Foreskin melanocyte (primary cell): ENCODE measurements at places on chromosomes 2 and 18.
A peak's percentile ranks its signal among the peaks of the same experiment; 100 is the strongest.

DNA sequence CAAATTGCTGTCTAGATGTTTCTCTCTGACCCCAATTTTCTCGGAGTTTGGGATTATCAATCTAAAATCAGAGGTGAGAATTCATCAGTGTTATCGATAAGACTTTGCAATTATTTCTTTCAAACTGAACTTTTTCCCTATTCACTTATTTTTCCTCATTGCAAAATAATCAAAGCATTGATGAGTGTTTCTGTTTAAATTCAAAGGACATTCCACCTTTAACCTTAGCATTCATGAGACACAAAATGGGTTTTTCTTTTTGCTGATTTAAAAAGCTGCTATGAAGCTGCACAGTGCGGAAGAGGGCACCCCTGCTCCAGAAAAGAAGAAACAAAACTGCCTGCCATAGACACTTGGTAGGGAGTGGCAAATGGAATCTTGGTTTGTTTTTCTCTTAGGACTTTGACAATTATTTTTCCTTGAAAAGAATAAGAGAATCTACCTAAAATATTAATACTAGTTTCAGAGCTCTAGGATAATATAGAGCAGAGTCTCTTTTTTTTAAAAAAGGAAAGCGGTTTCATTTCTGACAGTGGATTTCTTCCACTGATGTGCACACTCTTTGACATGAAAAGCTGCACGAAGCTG lies 203.4 kb downstream of the TGIF1 start:
- no peak for DNase-seq

GRCh38 chr2:112643488-112643887 lies 2.3 kb upstream of the SLC20A1 start:
- DNase-seq = no peak

GRCh38 chr2:50751311-50752031 lies 280.5 kb downstream of the NRXN1 start:
- DNase-seq = no peak

GRCh38 chr2:239793836-239794235 lies 231.3 kb downstream of the NDUFA10 start:
- no peak for DNase-seq

DNA sequence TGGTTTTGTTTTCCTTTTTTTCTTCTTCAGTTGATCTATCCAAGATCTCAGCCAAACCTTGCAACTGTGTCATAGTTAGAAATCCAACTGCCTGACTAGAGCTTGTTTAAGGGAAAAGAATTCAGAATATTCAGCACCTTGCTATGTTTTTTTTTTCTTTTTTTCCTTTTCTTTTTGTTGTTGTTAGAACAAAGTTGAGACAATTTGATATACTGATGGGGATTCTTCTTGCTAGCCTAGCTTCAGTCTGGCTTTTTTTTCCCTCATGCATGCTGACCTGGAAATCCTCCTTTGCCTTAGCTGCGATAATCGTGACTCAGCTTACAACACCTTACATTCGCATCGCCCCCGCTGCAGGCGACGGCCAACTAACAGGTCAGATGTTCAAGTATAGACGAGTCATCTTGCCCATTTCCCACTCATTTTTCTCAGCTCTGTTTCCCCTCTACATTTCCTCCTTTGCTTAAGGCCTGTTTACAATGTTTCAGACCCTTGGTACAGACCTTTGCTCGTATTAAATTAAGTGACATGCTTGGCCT lies 487.2 kb upstream of the RAB12 start:
- DNase-seq = no peak

- DNase-seq = no peak
These were observed 1.0 kb upstream of the LDLRAD4 start for GRCh38 chr18:13217466-13217961.

DNA sequence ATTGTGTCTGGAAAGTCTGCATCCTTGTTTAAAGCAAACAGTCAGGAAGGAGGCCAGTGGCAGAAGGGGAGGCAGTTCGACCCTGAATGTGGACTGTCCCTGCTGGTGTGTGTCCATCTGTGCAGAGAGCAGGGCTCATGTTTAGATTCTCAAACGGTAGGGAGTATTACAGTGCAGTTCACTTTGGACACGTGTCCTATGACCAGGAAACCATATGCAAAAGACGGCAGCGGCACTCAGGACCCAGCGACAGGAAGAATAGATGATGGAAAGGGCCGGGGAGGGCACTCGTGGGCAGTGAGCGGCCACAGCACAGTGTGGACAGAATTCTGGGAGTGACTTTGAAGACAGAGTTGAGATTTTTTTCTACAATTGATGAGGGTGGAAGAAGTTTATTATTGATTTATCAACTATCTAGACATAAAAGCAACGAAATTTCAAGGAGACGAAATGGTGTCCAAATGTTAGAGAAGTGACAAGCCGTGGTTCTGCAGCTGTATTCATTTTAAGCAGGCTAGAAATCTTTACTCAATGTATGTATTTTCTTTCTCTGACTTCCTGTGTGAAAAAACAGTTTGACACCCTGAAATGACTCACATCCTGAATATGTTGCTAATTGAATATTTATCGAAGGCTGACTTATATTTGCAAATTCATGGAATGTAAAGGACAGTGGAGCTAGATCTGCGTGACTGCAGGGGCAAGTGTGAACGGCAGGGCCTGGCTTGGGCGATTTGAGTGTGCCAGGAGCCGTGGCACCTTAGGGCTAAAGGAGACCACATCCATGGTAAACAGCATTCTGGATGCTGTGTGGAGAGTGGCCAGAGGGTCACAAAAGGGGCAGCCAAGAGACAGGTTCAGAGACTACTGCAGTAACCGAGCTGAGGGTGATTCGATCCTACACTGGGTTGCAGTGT lies 214.2 kb downstream of the PTGR3 start:
- DNase-seq = peak; percentile 49

DNA sequence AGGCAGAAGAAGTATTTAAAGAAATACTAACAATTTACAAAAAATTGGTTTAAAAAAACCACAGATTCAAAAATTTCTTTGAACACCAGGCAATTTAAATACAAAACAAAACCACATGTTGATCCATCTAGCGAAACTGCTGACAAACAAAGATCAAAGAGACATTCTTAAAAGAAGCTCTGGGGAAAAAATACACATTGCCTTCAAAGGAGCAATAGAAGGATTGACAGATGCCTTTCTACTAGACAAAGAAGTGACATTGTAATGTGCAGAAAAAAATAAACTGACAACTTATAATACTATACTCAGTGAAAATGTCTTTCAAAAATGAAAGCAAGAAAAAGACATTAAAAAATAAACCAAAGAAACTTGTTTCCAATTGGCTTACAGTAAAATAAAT lies 12.6 kb upstream of the EIF2AK3 start:
- no peak for DNase-seq

DNA sequence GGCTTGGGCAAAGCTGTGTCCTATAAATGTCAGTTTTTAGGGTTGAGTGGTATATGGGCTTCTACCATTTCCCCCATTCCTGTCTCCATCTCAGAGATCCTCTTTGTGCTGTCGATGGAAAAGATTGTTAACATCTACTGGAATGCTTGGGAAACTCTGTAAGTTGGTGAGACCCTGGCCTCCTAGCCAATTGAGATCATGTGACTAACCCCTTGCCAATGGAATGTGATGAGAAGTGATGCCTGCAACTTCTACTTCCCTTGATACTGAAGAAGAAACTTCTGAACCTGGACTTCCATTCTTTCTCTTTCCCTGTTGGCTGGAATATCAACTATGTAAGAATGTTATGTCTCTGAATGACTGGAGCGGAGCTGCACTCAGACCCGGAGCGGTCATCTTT lies 14.5 kb downstream of the SLC39A10 start:
- no peak for DNase-seq

- DNase-seq = no peak
These were observed 100.7 kb upstream of the RNU4ATAC start for GRCh38 chr2:121429927-121430520.

DNA sequence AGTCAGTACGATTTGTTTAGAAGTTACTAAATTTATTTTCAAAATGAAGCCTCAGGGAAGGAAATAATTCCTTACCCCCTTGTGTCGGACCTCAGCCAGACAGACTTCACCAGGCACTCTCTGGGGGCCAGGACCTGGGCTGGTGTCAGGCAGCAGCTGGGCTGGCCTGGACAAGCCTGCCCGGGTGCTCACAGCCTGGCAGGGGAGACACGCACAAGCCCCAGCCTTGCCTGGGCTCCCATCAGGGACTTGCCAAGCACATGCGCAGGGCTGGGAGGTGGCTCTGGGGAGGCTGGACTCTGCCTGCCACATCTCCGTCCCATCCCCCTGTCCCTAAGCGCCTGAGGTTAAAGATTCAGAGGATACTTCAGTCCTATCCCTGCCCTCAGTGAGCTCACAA lies 56.8 kb upstream of the HS6ST1 start:
- DNase-seq = no peak

GRCh38 chr2:233936089-233936488 lies 18.9 kb downstream of the TRPM8 start:
- DNase-seq = no peak
